GM06990 (cell line): ENCODE measurements at places on chromosomes 16 and 17.

DNA sequence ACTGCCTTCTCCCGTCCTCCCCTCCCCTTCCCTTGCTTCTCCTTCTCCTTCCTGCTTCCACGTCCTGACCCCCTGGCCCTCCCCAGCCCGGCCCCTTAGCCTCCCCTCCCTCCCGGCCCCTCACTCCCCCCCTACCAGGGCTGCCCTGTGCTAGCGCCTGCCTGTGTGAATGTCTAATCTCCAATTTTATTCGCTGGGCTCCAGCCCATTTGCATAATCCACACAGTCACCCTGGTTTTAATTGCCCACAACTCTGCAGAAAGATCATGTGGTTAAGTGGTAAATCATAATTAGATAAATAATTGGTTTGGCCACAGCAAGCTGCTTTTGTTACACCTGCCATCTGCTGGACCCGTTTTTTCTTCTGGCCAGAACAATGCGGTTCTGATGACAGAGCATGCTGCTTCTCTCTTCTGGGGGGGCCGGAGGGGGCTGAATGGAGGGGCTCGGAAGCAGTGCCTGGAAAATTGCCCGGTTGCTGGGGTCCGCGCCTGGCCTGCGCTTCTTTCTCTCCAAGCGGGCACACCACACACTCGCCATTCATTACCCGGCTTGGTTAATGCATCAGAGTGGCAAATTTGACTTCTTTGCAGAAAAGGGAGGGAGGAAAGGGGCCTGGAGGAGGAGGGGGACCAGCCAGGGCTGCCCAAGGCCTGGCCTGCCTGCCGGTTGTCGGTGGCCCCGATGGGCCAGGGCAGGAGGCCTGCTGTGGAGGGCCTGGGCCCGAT is 19.5 kb upstream of the GSE1 start:
- DNase-seq = no peak

- no peak for DNase-seq
Measured at GRCh38 chr17:73064084-73064938, 28.2 kb downstream of the SLC39A11 start.

DNA sequence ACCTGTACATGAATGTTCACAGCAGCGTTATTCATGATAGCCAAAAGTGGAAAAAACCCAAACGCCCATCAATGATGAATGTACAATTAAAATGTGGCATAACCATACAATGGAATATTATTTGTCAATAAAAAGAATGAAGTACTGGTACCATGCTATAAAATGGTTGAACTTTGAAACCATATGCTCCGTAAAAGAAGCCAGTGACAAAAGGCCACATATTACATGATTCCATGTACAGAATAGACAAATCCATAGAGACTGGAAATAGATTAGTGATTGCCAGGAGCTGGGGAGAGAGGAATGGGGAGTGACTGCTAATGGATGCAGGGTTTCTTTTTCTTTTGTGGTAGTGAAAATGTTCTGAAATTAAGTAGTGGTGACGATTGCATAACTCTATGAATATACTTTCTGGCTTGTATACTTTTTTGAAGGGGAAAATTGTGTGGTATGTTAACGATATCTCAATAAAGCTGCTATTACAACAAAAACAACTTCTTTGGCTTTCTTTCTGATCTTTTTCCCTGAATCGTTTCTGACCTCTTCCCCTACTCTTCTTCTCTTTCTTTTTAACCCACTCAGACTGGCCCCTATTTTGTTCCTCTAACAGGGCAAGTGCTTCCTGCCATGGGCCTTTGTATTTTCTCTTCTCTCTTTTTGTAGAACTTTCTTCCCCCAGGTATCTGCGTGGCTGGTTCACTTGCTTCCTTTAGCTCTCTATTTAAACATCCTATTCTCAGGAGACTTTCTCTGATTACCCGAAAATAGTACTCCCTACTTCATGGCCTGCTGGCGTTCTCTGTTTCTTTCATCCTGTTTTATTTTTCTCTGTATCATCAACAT is 67.9 kb downstream of the FTO start:
- no peak for DNase-seq

DNA sequence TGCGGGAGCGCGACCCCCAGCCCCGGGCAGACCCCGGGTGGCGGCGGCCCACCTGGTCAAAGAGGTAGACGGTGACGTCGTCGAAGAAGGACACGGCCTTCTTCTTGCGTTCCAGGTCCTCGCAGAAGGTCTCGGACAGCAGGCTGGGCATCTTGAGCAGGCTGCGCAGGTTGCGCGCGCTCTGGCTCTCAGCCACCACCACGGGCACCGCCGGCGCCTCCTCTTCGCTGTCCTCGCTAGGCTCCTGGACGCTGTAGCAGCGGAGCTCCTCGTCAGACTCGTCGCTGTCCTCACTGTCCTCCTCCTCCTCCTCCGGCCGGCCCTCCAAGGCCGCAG is 45.2 kb upstream of the PVALEF start:
- DNase-seq = no peak

GRCh38 chr17:7838090-7839075 is 4.4 kb downstream of the KDM6B start:
- no peak for DNase-seq

- DNase-seq = no peak
Measured at GRCh38 chr16:15798671-15799070, 58.2 kb downstream of the MYH11 start.

GRCh38 chr17:74317071-74317470 is 9.0 kb upstream of the KIF19 start:
- DNase-seq = no peak

GRCh38 chr16:30346286-30346685 is 8.8 kb downstream of the CD2BP2 start:
- no peak for DNase-seq

DNA sequence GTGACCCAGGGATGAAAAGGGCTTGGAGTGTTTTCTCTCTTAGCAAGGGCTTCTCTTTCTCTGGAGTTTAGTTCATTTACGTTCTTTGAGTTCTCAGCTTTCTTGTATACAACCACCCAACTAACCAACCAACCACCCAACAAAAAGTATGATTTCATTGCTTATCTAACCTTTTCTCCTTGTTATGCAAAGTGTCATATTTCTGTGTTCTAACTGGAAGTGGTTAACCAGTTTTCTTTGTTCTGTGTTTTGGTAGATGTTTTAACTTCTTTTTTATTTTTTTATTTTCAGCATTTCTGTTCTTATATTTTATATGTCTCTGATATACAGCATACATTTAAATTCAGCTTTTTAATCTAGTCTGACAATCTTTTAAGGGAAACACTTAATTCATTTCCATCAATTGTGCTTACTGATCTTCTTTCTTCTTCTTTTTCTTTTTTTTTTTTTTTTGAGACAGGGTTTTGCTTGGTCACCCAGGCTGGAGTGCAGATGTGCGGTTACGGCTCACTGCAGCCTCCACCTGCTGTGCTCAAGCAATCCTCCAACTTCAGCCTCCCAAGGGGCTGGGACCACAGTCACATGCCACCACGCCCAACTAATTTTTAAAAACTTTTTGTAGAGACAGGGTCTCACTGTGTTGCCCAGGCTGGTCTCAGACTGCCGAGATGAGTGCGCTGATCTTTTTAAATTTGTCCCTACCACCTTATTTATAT is 29.6 kb downstream of the NLK start:
- peak; percentile 58 for DNase-seq

DNA sequence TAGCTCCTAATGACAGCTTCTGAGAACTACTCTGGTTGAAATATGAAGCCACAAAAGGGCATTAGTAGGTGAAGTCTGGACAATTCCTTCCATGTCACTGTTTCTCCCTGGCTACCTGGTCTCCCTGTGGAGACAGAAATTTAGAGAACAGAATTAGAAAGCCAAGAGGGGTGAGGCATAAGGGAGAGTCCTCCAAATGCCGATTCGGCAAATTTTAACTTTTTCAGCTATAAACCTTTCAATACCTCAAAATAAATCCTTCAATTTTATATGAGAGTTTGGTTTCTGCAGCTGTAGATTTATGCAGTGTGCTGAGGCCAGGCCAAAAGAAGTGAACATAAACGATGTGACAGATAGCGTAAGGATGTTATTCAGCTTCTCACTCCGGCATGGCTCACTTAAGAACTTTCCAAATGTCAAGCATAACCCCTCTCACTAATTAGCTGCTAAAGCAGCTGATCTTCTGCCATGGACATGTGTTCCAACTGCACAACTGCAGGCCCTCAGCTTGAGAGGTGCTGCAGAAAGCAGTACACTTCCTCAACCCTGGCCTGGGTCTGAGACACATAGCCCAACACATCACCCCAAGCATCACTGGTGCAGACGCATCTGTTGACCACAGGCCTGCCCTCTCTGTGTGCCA is 247.9 kb upstream of the SOX9 start:
- DNase-seq = no peak

DNA sequence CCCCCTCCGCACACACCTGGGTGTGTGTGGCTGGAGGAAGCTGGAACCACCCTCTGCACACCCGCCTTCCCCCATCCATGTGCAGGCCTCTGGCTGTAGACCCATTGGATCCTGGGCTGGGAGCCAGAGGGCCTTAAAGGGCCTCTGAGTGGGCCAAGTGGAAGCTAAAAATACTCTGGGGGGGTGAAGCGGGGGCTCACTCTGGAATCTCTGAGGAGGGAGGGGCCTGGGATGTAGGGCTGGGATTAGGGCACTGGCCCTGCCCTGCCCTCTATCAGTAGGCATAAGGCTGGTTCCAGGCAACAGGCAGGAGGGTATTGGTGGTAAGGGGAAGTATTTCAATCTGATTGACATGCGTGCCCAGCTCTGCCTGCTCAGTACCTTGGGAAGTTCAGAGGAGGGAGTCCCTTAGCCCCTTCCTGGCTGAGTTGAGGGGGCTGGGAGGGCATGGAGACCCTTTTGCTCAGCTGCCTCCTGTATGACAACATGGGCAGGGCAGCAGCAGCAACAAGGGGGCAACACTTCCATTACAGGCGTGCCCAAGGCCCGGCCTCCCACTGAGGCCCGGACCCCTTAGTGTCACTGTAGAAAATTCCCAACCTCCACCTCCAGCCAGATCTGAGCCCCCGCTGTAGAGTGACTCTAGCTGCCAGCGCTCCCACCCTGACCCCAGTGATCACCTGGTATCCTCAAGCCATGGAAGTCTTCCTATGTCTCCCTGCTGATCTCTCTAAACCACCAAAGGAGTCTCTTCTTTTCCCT is 5.2 kb downstream of the ITGA3 start:
- DNase-seq = no peak
